NCI-H1105 treated with DMSO at 0.1 percent for 48 hours (cell line): ENCODE measurements at places on chromosomes 5 and 9.

DNA sequence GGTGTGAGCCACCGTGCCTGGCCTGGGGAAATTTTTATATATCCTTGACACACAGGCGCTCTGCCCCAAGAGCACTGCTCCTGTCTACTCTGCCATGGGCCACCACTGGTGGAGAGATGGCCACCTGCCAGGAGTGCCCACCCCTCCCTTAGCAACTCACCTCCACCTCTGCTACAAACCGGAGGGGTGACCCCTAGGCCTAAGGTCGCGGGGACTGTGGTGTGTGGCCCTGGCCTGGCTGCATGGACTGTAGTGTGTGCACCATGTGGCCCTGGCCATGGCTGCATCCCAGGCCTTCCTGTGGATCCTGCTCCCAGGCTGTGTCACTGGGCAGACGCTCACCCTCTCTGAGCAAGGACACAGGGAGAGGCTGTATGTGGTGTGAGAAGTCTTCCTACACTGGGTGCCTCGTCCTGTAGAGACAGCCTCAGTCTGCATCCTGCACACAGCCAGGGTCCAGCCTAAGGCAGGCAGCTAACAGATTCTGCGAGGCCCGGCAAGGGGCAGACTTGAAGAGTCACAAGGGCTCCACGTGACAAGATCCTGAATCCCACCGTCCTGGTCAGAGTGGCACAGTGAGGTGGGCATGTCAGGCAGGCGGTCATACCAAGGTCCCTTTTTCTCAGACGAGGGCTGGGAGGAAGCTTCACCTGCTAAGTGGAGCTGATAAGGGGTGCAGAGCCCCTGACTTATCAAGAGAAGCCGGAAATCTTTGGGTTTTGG, 10.3 kb downstream of the NINJ1 start:
- DNase-seq = no peak

DNA sequence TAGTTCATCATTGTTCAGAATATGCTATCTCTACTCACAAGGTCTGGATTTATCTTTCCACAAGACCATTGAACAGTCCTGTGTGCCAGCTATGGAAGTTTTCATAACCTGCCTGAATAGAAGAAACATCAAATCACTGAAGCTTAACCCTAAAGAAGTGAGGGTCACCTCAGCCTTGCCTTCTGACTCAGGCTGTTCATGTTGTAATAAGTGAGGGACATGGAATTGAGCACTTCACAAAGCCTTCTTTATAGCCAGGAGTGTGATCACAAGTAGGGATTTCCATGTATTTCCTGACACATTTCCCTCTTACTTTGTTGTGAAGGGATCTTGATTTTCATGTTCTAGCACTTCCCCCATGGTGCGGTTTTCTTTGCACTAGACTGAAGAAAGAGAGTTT, 577.5 kb upstream of the WWC1 start:
- no peak for DNase-seq

DNA sequence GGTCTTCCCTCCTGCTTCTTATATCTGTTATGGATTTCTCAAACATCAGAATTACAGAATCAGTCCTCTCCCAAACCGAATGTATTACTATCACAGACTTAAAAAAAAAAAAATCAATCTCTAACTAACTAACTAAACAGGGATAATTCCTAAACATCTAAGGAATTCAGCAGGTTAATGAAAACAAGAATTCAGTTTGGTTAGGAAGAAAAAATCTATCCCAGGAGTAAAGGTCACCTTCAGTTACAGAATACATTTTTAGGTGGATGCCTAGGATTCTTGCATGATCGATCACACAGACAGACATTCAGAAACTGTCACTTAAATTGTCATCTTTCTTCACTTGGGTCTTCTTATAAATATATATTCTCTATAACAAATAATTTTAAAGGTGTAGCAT, 11.5 kb downstream of the PTAR1 start:
- no peak for DNase-seq

- no peak for DNase-seq
These were observed 27.3 kb downstream of the SLC31A2 start for GRCh38 chr9:113178087-113178486.

GRCh38 chr9:125183054-125183453, 6.5 kb downstream of the PPP6C start:
- no peak for DNase-seq

DNA sequence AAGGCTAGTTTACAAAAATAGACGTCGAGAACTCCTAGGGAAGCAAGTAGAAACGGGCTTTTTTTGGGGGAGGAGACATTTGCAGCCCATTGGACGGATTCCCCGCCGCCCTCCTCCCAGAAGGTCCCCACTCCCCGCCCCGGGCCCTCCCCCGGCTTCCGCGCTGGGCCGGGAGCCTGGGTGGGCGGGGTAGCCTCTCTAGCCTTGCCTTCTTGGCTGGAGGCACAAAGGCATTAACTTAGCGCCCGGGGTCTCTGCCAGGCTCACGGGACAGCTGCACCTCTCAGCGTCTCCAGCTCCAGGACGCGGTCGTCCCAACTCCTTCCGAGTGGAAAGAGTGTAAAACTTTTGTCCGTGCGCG, at the start of gene DMRTA1:
TSS of gene DMRTA1 (plus strand) at position 236 of the 361 bp plus-strand sequence. CDS start 242 bp downstream, outside the sequence.
- DNase-seq = peak; percentile 47

GRCh38 chr5:132103969-132104391, 30.4 kb downstream of the CSF2 start:
- DNase-seq = no peak

DNA sequence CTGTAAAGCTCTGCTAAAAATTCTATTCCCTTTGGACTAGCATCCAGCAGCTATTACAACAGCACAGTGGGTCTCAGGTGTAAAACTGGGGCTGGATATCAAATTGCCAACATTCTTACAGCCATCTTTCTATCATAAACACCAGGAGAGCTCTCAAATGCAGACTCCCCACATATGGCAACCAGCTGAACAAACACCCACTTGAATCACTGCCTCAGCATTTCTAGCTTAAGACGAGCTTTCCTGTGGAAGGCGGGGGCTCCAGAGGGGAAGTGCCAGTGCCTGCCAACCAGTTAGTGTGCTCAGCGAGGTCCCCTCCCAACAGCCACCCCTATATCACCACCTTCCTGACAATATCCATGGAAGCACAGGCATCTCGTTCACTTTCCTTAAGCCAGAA, 62.2 kb downstream of the IPPK start:
- DNase-seq = peak; percentile 67

GRCh38 chr5:150625831-150626746, 14.4 kb upstream of the SYNPO start:
- no peak for DNase-seq
